ENCODE measurements at places on chromosomes 2 and 18. TPM values are rescaled to one million over a fixed set of nuclear protein-coding genes. Genes with fewer than 3 reads are reported as not detected.

- DNase-seq, result no peak
These were observed 300.5 kb downstream of the INSIG2 start for GRCh38 chr2:118388771-118389170.

DNA sequence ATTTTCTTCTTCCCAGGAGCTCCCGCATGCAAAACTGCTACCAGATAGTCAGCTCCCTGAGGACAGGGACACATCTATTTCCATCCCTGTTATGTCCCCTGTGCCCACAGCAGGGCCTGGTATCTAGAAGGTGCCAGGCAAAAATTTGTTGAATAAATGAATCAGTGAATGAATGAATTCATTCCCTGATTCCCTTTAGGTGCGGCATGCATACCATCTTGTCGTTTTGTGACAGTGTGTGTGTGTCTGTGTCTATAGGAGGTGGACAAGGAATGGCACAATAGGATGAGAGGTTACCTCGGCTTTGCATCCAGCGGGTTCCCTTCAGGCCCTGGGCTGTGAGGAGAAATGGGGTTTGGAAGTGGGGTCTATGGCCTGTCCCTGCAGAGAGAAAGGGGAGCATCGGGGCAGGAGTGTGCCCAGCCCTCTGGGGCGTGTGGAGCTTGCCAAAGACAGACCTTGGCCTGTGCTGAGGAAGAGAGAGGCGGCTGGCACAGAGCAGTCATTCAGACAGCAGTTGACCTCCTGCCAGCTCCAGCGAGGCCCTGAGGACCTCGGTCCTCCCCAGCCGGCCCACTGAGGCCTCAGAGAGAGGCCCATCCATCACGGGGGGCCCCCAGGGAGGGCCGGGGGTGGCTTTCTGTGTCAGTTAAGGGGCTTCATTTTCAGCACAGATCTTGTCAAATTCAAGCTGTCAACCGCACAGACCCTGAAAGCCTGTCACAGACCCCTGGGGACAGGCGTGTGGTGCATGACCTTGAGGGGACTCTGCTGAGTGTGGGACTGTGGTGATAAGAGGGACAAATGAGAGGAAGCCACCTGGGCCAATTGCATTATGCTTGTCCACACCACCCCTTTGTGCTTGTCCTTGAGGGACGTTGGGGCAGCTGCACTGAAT, 125.9 kb upstream of the CXCR4 start:
- no peak for DNase-seq

DNA sequence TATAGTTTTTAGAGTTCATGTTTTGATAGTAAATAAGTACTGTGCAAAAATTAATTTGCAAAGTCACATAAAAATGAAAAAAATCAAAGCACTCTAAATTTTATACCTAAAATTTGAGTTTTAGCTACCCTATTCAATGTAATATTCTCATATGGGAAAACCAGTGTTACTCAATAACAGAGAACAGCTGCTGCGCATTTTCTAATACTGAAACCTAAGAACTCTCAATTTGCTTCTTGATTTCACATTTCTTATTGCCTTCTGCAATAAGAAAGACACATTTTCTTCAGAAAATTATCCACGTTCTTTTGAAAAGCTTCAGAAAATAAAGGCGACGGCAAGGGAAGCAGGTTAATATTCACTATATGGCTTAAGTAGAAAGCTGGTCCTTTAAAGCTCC, 199.1 kb upstream of the CCDC150 start:
- DNase-seq, result no peak

GRCh38 chr2:598058-598802, 79.0 kb downstream of the TMEM18 start:
- DNase-seq, result no peak

DNA sequence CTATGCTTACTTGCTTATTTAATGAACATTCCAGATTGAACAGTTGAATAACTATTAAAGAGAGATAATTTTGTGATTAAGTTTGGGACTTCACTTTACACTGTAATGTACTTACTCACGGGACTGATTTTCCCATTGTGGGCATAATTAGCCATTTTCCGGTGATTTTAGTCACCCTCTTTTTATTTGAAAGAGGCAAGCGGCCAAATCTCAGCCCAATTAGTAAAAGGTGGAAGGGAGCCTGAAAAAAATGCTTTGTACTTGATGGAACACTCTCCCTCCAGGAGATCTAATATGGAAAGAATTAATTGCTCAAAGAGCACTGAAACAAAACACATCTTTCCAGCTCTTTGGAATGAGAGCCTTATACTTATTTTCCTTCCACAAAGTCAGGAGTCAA, 50.2 kb downstream of the CALCRL start:
- DNase-seq, result no peak

PRSS56 gene
- total RNA-seq, result not detected

SPATA3 gene
- not detected for total RNA-seq

All from colonic mucosa (tissue), 4 donors.